ENCODE measurements at places on chromosomes 5 and 9. TPM values are rescaled to one million over a fixed set of nuclear protein-coding genes. Genes with fewer than 3 reads are reported as not detected.

- H3K27ac ChIP-seq: no peak overlapping the region
- no peak overlapping the region for H3K4me3 ChIP-seq
- H3K4me1 ChIP-seq: no peaks in the 10 kb centered on the region
These were observed 238.4 kb downstream of the TRPM3 start for GRCh38 chr9:70883056-70883455.

The HK3 gene
- 106 TPM for total RNA-seq

DNA sequence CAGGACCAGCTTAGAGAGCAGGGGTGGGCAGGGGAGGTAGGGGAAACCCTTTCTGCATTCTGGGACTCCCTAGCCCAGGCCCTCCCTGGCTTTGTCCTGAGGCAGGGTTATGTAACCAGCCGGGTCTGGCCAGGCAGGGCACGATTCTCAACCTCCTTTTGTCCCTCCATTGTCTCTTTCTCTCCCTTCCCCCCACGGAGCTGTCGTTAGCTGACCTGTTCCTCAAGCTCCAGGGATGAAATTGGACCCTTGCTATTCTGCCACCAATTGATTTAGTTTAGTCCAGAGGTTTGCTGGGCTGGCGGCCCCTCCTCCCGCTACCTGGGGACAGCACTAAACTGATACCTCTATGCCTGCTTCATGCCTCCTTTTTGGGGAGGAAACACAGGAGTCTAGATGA, 9.4 kb upstream of the NDST1 start:
- no peaks in the 10 kb centered on the region for H3K36me3 ChIP-seq
- peak overlapping the region; percentile 82 for H3K27ac ChIP-seq
- DNase-seq: no peak
- no peaks in the 10 kb centered on the region for H3K27me3 ChIP-seq

The CAMK2A gene
- total RNA-seq: 2.1 TPM

The IER5L gene
- total RNA-seq: 12.3 TPM

The BNC2 gene
- total RNA-seq: 10.5 TPM

- no peaks in the 10 kb centered on the region for H3K27me3 ChIP-seq
- no peaks in the 10 kb centered on the region for H3K4me1 ChIP-seq
- H3K4me3 ChIP-seq: no peak overlapping the region
- H3K36me3 ChIP-seq: no peaks in the 10 kb centered on the region
- no peak overlapping the region for H3K27ac ChIP-seq
These were observed 1080.7 kb upstream of the NUDT12 start for GRCh38 chr5:104643320-104643719.

DNA sequence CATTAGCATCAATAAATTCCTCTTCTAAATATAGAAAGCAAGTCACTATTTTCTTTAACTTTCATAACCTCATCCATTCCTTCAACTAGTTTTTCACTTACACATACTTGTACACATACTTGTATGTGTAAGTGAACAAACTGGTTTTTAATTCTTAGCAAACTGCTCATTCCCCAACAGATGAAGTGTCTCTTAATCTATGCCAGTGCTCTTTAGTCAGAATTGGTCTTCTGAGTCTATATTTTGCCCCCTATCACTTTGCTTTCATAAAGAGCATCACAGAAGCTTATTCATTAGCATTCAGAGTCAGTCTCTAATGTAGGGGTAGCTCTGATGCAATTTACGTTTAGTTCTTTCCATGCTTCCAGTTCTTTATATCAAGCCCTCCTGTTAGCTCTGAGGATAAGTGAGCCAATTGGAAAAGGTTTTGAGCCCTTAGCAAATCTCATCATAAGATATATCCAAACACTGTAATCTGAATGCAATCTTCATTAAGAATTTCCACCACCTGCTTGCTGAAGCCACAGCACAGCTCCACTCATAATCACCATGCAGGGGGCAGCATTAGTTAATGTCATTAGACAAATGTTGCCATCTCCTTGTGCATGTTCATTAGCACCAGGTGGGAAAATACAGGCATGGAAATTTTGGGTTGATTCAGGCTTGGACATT, 178.5 kb upstream of the SLC24A2 start:
- H3K36me3 ChIP-seq: no peaks in the 10 kb centered on the region
- no peak for DNase-seq
- no peak overlapping the region for H3K4me3 ChIP-seq
- no peak overlapping the region for H3K27ac ChIP-seq
- H3K27me3 ChIP-seq: no peaks in the 10 kb centered on the region

- no peak for DNase-seq
- no peaks in the 10 kb centered on the region for H3K4me1 ChIP-seq
- H3K27ac ChIP-seq: no peak within 1 kb of the TSS
- H3K27me3 ChIP-seq: no peaks in the 10 kb centered on the region
- no peaks in the 10 kb centered on the region for H3K36me3 ChIP-seq
These were observed at the start of gene MINAR2 for GRCh38 chr5:129747572-129748407. Gene MINAR2 (plus strand): TSS chr5:129748094. CDS start chr5:129748191, 97 bp downstream.

The EIF4E1B gene
- total RNA-seq: not detected

DNA sequence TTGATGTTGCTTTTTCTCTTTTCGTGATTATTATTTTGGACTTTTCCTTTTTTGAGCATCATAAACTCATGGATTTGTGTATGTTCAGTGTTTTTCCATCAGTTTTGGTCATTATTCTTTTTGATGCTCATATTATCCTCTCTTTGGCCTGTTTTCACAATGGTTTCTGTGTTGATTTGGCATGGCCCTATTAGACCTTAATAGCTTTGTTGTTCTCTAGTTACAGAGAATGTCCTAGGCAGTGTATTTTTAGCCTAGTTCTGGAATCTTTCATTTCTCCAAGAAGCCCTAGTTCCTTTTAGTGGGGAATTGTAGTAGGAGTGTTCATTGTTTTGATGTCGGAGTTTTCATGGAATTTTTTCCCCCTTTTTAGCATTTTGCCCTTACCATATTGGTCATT, 41.3 kb upstream of the ROPN1L start:
- no peak for DNase-seq
- no peak overlapping the region for H3K4me3 ChIP-seq
- H3K36me3 ChIP-seq: peaks cover 40% of the 10 kb centered on the region

DNA sequence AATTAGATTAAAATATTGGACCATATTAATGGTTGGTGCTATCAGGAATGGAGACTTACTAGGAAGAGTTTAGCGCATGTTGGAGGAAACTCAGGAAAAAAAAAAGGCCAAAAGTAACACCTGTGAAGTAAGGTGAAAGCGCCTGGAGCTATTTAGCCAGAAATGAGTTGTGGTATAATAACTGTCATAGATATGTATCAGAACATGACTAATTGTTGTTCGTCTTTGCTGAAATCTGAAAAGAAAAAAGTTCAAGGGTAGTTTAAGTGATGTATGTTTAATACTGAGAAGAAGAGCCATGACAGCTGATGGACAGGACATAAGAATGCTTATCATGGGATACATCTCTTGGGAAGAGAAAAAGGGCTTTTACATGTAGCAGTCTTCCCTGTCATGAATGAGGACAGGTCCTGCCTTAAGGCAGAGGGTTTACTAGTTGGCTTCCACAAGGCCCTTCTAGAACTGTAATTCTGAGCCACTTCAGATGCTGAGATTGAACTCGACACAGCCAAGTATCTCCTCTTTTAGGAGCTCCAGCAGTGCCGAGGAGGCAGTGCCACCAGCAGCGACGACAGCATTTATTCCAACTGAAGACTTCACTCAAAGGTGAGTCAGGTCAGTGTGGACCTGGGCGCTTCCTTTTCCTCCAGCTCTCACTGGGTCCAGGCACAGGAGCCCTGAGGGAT, 940 bp upstream of the CAMK4 start:
- no peaks in the 10 kb centered on the region for H3K27me3 ChIP-seq
- no peak for DNase-seq
- H3K4me3 ChIP-seq: no peak overlapping the region
- no peak overlapping the region for H3K27ac ChIP-seq
- H3K4me1 ChIP-seq: peaks cover 14% of the 10 kb centered on the region
- no peaks in the 10 kb centered on the region for H3K36me3 ChIP-seq

DNA sequence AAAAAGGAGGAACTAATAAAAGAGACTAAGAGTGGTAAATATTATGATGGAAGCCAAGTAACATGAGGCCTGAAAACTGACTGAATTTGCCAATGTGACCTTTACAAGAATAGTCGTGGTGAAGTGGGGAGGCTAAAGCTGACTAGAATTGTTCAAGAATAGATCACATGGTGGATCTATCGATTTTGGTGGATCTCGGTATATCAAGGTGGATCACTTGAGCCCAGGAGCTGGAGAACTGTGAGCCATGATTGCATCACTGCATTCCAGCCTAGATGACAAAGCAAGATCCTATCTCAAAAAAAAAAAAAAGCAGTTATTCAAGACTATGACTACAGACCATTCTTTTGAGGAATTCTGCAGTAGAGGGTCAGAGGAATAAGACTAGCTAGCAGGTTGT, 15.1 kb downstream of the ERMP1 start:
- no peaks in the 10 kb centered on the region for H3K27me3 ChIP-seq
- no peak overlapping the region for H3K4me3 ChIP-seq
- no peak for DNase-seq
- H3K27ac ChIP-seq: no peak overlapping the region

The RPL35 gene
- 659 TPM for total RNA-seq

Data from upper lobe of left lung (tissue), 6 donors.